ENCODE measurements at places on chromosomes 12 and 14. TPM values are rescaled to one million over a fixed set of nuclear protein-coding genes. Genes with fewer than 3 reads are reported as not detected.

DNA sequence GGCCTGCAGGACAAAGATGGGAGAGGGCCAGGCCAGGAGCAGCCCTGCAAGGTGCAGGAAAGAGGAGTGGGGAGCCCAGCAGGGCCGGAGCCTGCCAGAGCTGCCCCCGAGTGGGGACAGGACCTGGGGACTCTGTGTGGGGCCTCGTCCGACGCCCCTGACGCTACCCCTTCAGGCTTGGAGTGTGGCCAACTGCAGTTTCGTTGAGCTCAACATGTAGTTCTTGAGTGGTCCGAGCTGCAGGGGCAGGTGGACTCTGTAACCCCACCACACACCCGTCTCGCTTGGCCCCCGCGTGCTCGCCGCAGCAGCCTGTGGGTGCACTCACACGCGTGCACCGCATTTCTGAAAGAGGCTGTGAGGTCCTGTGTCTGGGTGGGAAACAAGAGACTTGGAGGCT is 2.0 kb downstream of the ASPG start:
- H3K4me3 ChIP-seq = no peak overlapping the region
- H3K27ac ChIP-seq = no peak overlapping the region
- peaks cover 3% of the 10 kb centered on the region for H3K36me3 ChIP-seq
- peak; percentile 5 for DNase-seq
- peaks cover 2% of the 10 kb centered on the region for H3K4me1 ChIP-seq

GRCh38 chr12:89965993-89966392 is 257.4 kb upstream of the ATP2B1 start:
- no peaks in the 10 kb centered on the region for H3K36me3 ChIP-seq
- H3K4me1 ChIP-seq = no peaks in the 10 kb centered on the region
- H3K27me3 ChIP-seq = peaks cover 2% of the 10 kb centered on the region
- no peak overlapping the region for H3K27ac ChIP-seq
- H3K4me3 ChIP-seq = no peak overlapping the region

The SNRNP35 gene
- 18.8 TPM for total RNA-seq

GRCh38 chr14:59189091-59189785 is 771 bp downstream of the DAAM1 start:
- H3K4me3 ChIP-seq = peak overlapping the region; percentile 97
- H3K27me3 ChIP-seq = peaks cover 12% of the 10 kb centered on the region
- peaks cover 12% of the 10 kb centered on the region for H3K36me3 ChIP-seq
- peak overlapping the region; percentile 95 for H3K27ac ChIP-seq

GRCh38 chr14:57981817-57982560 is 116.1 kb upstream of the SLC35F4 start:
- no peaks in the 10 kb centered on the region for H3K4me1 ChIP-seq
- no peak overlapping the region for H3K4me3 ChIP-seq
- no peaks in the 10 kb centered on the region for H3K36me3 ChIP-seq
- H3K27ac ChIP-seq = no peak overlapping the region
- H3K27me3 ChIP-seq = no peaks in the 10 kb centered on the region

The FGD6 gene
- 35.4 TPM for total RNA-seq

DNA sequence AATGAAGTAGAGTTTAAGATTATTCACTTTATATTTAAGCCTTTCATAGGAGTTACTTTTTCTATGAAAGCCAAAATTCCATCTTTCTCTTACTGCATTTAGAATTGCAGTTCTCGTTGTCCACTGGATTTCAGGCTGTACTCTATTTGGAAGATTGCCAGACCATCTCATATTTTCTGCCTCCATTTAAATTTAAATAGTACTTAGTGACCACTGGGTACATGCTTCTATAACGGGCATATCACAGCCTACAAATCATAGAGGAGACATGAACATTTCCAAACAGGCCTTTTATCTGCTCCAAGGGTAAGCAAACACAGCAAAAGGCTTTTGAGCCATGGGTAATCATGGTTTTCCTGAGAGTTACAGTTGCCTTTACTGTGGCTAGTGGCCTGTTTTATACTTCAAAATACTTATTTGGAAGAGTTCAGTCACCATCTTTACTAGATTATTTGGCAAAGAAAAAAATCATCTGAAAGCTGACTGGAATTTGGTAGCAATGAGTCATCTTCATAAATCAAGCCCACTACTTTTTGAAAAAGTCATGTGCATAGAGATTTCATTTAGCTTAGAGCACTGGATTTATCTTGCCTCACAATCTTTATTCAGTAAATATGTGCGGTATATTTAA is 15.7 kb downstream of the ANO6 start:
- H3K4me3 ChIP-seq = no peak overlapping the region
- peaks cover 5% of the 10 kb centered on the region for H3K36me3 ChIP-seq
- DNase-seq = no peak
- no peak overlapping the region for H3K27ac ChIP-seq

DNA sequence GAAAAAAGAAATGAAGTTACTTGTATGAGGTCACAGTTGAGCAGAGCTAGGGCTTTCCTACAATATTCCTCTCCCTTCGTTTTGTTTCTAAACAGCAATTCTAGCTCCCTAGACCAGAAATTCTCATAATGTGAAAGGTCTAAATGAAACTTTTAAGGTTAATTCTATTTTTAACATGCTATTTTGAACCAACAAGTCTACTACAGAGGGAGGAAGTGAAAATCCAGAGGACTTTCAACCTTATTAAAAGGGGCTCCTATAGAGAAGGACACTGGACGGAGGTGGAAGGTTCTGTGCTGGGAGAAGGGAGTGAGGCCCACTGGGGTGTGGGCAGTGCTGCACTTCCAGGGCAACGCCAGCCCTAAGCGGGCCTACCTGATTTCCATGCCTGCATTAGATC is 13.4 kb downstream of the GSG1 start:
- H3K27ac ChIP-seq = no peak overlapping the region
- H3K4me3 ChIP-seq = no peak overlapping the region
- no peak for DNase-seq
- peaks cover 5% of the 10 kb centered on the region for H3K27me3 ChIP-seq

The STYK1 gene
- 11.4 TPM for total RNA-seq

The MYH6 gene
- total RNA-seq = 1.6 TPM

- H3K36me3 ChIP-seq = peaks cover 3% of the 10 kb centered on the region
- peak overlapping the region; percentile 57 for H3K27ac ChIP-seq
- peak overlapping the region; percentile 76 for H3K4me3 ChIP-seq
- H3K27me3 ChIP-seq = peaks cover 29% of the 10 kb centered on the region
These were observed 1.5 kb upstream of the FBRSL1 start for GRCh38 chr12:132488127-132489077.

The CABP1 gene
- not detected for total RNA-seq

- H3K4me3 ChIP-seq = no peak overlapping the region
- H3K4me1 ChIP-seq = peaks cover 13% of the 10 kb centered on the region
- H3K27ac ChIP-seq = no peak overlapping the region
- peaks cover 9% of the 10 kb centered on the region for H3K36me3 ChIP-seq
- H3K27me3 ChIP-seq = peaks cover 2% of the 10 kb centered on the region
These were observed 50.9 kb downstream of the CHST11 start for GRCh38 chr12:104507672-104508071.

The EXOC3L4 gene
- total RNA-seq = not detected

DNA sequence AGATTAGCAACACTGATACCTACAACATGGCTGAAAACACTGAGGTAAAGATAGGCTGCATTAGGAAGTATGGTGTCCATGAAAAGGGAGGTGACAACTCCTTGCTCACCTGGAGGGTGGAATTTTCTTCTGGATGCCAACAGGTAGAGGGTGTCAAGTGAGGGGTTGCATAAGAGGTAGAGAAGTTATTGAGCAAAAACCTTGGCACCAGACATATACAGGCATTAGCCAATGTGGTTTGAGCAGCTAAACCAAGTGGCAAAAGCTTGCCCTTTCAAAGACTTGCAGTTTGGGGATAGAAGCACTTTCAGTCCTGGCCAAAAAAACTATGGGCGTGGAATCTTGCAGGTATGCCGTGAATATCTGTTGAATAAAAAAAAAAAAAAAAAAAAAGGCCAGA is 3.8 kb downstream of the RITA1 start:
- H3K27me3 ChIP-seq = peaks cover 3% of the 10 kb centered on the region
- peaks cover 13% of the 10 kb centered on the region for H3K36me3 ChIP-seq
- H3K27ac ChIP-seq = no peak overlapping the region
- DNase-seq = no peak
- H3K4me3 ChIP-seq = peak overlapping the region; percentile 38
- peaks cover 22% of the 10 kb centered on the region for H3K4me1 ChIP-seq

GRCh38 chr14:49306152-49306751 is 279.9 kb downstream of the RPS29 start:
- no peaks in the 10 kb centered on the region for H3K4me1 ChIP-seq
- no peak for DNase-seq
- H3K4me3 ChIP-seq = no peak overlapping the region
- no peak overlapping the region for H3K27ac ChIP-seq
- H3K36me3 ChIP-seq = no peaks in the 10 kb centered on the region

DNA sequence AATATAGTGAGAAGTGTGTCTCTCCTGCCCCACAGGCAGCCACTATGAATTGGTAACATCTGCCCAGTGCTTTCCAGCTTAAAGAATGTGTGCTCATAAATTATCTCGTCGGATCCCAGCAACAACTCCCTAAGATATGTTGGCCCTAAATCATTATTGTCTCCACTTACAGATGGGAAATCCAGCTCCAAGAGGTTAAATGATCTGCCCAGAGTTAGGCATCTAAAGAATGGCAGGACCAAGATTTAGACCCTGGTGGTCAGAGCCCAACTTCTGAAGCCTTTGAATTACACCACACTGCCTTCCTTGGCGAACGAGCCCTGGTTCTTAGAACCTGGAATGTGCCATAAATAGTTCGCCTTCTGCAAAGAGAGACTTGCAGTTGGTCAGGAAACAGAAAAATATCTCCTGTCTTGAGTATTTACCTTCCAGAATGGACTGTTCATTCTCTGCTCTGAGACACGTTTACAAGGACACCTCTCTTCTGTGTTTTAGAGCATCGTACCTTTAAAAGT is 20.1 kb upstream of the PLEK2 start:
- no peaks in the 10 kb centered on the region for H3K27me3 ChIP-seq
- H3K36me3 ChIP-seq = no peaks in the 10 kb centered on the region
- no peak overlapping the region for H3K27ac ChIP-seq
- no peak overlapping the region for H3K4me3 ChIP-seq
- DNase-seq = no peak

DNA sequence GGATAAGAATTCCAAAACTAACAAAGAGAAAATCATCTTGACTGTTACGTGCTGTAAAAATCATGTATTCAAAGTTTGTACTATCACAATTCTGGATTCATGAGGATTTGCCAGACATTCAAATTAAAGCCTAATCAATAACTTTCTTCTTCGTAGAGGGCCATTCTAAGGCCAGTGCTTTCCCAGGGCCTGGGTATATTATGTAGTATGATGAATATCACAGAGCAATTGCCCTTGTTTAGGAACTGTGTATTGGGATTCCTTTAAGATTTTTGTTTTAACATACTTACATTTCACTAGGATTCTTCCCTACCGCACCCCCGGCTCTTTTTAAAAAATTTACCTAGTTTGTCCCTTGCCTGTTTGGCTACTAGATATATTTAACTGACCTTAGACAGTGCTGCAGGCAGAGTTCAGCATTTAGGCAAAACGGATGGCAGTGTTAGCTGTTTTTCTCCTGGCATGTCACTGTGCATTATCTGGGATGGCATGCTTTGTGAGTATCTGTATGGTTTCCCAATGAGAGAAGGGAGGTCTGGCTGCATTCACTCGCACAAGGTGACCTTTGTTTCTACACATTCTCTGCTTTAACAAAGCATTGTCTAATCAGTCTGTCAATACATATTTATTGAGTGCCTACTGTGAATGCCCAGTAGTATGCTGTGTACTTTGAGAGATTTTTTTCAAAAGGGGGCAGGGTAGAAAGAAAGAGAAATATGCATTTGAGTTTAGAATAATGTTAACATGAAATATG is 63.3 kb downstream of the ERC1 start:
- no peak overlapping the region for H3K4me3 ChIP-seq
- H3K4me1 ChIP-seq = peaks cover 15% of the 10 kb centered on the region
- no peaks in the 10 kb centered on the region for H3K27me3 ChIP-seq
- no peak for DNase-seq
- H3K36me3 ChIP-seq = peaks cover 4% of the 10 kb centered on the region

DNA sequence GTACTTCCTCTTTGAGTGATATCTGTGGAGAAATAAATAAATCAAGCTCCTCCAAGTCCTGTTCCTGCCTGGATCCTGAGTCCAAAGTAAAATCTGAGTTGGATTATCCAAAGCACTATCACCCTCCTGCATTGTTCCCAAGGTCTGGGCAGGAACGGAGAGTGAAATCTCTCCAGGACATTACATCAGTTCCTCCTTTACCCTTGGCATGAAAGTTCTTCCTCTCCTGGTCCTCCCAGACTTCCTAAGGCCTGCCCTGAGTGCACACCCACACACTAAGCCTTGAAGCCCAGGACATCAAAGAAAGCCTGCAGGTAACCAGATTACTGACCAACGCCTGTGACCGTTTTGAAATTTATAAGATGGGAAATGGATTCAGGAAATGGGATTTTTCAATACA is 206.8 kb upstream of the BCL2L14 start:
- peaks cover 1% of the 10 kb centered on the region for H3K27me3 ChIP-seq
- H3K4me1 ChIP-seq = peaks cover 51% of the 10 kb centered on the region
- peak overlapping the region; percentile 97 for H3K27ac ChIP-seq
- H3K4me3 ChIP-seq = no peak overlapping the region
- peaks cover 69% of the 10 kb centered on the region for H3K36me3 ChIP-seq
- no peak for DNase-seq

The PAX9 gene
- not detected for total RNA-seq

DNA sequence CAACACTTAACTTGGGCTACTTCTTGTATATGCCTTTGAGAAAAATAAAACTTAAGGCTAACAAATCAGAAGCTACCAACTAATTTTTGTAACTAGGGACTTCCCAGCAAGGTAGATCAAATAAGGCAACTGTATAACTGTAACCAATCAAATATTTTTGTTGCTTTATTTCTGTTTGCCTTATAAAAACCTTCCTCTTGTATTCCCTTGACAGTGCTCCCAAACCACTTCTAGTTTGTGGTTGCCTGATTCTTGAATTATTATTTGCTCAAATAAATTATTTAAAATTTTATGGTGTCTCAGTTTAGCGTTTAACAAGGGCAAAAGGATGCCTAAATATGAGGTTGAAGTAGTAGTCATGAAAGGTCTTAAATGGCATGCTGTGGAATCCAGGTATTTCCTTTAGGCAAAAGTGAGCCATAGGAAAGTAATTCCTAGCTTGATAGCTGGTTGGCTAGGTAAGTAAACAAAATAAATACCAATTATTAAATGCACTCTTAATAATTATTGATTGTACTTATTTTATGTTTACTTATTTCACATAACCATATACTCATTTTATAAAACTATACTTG is 632.6 kb downstream of the RPL10L start:
- no peaks in the 10 kb centered on the region for H3K4me1 ChIP-seq
- peaks cover 2% of the 10 kb centered on the region for H3K27me3 ChIP-seq
- H3K4me3 ChIP-seq = no peak overlapping the region
- DNase-seq = no peak

- H3K36me3 ChIP-seq = no peaks in the 10 kb centered on the region
- H3K27ac ChIP-seq = no peak overlapping the region
- DNase-seq = no peak
These were observed 281.9 kb downstream of the ACSS3 start for GRCh38 chr12:81359736-81360135.

The ABCC9 gene
- 1.2 TPM for total RNA-seq

DNA sequence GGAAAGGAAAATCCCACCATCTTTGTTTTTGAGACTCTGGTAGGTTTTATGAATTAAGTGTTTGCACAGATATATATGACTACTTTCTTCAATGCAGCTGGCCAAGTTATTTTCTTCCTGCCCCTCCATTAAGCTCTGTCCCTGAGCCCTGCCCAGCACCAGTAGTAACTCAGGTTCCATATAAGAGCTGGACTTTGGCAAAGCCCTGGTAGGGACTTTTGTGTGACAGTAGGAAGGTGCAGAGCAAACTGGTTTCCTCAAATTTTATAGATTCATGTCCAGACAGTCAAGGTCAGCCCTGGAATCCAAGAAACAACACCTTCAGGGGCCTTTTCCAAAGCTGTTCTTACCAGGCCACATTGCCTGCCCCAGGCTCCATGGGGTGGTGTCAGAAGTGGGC is 47.3 kb downstream of the SSPN start:
- peaks cover 1% of the 10 kb centered on the region for H3K27me3 ChIP-seq
- no peak overlapping the region for H3K27ac ChIP-seq
- H3K4me3 ChIP-seq = no peak overlapping the region
- H3K4me1 ChIP-seq = peaks cover 11% of the 10 kb centered on the region

The RERG gene
- total RNA-seq = 2.5 TPM

Data from endothelial cell (in vitro differentiated cells).